NCI-H1105 (cell line): ENCODE measurements at places on chromosomes 5 and 9.

DNA sequence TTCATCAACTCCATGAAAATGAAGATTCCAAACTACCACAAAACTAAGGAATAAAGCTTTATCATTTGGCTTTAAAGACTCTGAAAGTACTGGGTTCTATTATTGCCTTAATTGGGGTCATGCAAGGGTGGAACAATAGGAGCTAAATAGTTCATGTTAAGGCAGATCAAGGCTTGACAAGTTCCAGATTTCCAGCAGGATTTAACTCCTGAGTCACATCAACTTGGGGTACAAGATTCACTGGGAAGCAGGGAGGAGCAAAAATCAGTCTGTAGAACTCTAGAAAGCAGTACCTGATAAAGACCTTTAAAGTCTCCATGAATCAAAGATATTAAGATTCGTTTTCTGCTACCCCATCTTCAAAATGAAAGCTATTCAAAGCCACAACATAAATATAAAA, 41.9 kb upstream of the GLRX start:
- no peak for DNase-seq

- DNase-seq, result no peak
These were observed 54.0 kb downstream of the WDR41 start for GRCh38 chr5:77438071-77438470.

DNA sequence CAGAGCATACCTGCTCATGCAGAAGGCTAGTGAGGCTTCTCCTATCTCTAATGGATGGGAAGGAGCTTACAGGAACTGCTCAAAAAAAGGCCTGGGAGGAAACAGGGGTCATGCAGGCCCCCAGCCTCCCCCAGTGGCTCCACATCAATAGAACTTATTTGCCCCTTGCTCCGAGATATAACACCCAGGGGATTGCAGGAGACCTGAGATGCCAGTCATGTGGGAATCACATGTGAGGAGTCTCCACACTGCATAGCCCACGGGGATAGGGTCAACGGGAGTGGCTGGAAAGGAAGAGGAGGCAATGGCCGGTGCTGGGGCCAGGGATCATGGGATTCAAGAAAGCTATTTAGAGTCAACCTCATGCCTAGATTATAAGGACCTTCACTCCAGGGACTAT, 76.2 kb downstream of the NRG2 start:
- no peak for DNase-seq

DNA sequence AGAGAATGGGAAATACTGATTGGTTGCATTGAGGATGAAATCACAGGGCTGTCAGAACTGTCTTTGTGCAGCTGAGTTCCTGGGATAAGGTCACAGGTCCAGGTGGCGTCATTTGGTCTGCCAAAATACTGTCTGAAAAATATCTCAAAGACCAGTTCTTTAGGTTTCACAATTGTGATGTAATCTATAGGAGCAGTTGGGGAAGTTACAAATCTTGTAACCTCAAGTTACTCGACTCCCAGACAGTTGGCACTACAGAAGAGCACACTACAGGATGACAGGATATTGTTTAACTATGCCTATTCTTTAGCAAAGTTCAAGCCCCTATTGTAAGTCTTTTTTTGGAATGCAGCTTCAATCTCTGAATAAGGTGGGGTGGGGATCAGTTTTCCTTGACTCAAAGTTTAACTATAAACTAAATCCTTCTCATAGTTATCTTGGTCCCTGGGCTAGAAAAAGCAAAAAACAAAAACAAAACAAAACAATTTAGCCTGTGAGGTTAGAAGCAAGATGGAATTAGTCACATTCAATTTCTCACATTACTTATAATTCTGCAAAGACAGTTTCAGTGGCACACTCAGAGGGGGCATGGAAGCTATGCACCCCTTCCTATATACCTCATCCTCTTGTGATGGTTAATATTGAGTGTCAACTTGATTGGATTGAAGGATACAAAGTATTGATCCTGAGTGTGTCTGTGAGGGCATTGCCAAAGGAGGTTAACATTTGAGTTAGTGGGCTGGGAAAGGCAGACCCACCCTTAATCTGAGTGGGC, 276.0 kb downstream of the AUH start:
- DNase-seq, result no peak

- DNase-seq, result peak; percentile 23
These were observed 160.1 kb downstream of the GHR start for GRCh38 chr5:42583322-42583721.

- no peak for DNase-seq
These were observed 13.6 kb downstream of the PDE6A start for GRCh38 chr5:149930749-149931574.

GRCh38 chr9:92934321-92934720, 13.0 kb upstream of the FGD3 start:
- no peak for DNase-seq

- DNase-seq, result no peak
These were observed 95.6 kb downstream of the RXRA start for GRCh38 chr9:134421888-134422287.

GRCh38 chr5:168420461-168420860, 65.8 kb upstream of the RARS1 start:
- no peak for DNase-seq

- no peak for DNase-seq
These were observed 82.0 kb upstream of the TRIO start for GRCh38 chr5:14061106-14061505.

- DNase-seq, result no peak
These were observed 459.1 kb downstream of the EBF1 start for GRCh38 chr5:158640593-158640980.

DNA sequence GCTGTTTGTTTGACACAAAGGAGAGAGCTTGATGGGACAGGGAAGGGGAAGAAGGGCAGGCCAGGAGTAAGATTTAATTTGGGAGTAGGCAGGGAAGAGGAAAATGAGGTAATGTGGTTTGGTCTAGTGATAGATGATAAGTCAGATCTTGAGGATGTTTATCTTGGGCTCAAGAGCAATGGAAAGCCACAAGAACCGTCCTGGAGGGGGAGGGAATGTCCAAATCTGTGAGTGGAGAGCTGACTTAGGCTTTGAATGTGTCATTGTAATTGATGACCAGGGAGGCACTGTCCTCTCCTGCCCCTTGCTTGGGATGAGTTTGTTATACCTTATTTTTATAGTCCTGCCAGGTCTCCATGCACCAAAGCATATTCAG, 37.5 kb downstream of the MAMDC2 start:
- no peak for DNase-seq

GRCh38 chr5:137115152-137115551, 384.0 kb downstream of the SPOCK1 start:
- DNase-seq, result no peak

DNA sequence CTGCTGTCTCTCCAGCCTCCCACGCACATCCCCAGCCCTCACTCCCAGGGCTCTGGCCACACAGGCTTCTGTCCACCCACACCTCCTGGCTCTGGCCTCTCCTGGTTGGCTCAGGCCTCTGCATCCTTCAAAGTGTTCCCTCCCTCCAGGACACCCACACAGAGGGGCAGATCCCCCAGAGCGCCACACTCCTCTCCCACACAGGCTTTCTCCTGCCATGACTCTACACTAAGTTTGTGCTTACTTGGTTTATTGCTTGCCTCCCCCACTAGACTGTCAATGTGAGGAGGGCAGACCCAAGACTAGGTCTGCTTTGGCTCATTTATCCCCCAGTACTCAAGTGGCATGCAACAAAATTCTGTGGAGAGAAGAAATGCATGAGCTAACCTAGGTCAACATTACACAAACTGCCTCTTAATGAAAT, 67.0 kb upstream of the SPOCK1 start:
- DNase-seq, result no peak

DNA sequence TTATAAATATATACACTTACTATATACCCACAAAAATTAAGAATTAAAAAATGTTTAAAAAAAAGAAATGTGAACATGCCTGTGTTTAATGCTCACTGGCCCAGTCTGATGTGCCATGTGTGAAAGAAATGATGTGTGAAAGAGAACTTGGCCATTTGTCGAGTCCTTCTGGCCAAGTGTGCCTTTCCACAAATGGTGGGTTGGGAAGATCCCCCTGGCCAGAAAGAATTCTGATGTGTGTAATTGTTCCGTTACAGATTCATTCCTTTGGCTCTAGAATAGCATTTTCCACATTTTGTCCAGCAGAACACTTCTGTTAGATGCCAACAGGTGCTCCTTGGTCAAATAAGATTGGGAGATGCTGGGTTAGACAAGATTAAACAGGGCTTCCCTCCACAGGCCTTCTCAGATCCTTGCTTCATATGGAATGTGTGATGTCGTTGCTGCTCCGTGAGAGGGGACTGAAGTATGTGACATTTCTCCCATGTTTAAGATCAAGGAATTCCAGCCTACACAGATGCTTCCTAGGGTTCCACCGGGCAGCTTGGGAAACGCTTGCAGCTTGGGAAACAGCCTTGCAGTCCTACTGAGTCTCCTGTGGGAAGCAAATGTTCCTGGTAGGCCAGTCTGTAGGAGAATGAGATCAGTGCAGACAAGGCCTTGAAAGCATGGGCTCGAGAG, 32.1 kb downstream of the GDNF start:
- DNase-seq, result no peak

- no peak for DNase-seq
These were observed 449.9 kb downstream of the PRELID2 start for GRCh38 chr5:145385276-145385675.

- DNase-seq, result no peak
These were observed 1.6 kb upstream of the NIPSNAP3A start for GRCh38 chr9:104745852-104746251.

- no peak for DNase-seq
These were observed 165.7 kb upstream of the SMC2 start for GRCh38 chr9:103928442-103928841.

DNA sequence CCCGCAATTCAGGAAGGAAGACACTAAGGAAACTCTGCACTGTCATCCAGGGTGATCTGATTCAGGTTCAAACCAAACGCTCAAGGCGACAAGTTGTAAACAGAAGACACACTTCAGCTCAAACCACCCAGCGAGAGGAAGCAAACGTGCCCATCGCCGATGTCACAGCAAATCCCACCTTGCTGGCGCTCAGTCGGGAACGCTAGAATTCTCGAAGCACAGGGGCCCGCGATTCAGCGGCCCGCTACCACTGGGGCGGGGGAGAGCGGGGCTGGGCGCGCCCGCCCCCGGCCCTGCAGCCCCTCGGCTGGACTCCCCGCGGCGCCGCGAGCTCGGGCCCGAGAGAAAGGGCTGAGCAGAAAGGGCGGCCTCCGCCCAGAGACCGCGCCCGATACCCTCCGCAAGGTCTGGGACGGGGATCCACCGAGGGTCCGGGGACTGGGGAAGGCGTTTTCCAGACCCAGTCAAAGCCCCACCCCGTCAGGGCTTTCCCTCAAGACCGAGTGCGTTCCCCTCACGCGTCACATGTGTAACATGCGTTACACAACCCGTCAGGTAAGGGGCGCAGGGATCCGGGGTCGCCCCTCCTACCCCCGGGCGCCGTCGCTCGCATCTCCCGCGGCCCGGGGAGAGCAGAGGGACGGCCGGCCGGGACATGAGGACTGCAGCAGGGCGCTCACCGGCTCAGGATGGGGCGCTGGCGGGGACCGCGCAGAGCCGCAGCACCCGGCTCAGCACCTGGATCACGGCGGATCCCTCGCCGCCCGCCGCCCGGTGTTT, 469 bp downstream of the AGTPBP1 start:
- peak; percentile 50 for DNase-seq

DNA sequence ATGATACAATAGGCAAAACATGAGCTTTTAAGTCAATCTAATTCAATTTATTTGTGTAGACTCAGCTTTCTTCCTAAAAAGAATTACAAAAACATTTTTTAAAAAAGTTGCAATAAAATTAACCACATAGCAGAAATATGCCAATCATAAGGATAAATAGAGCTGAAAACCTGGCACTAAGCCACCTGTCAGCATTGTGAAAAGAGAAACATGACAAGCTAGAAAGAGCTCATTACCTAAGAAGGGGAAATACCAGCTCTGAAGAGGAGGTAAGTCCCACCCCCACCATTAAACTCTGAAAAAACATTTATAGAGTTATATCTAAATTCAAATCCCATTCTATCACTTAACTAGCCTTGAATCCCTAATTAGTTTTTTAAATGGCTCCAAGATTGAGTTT, 372.9 kb downstream of the OSTF1 start:
- DNase-seq, result peak; percentile 31

GRCh38 chr9:78549711-78550110, 252.8 kb downstream of the PSAT1 start:
- DNase-seq, result no peak

DNA sequence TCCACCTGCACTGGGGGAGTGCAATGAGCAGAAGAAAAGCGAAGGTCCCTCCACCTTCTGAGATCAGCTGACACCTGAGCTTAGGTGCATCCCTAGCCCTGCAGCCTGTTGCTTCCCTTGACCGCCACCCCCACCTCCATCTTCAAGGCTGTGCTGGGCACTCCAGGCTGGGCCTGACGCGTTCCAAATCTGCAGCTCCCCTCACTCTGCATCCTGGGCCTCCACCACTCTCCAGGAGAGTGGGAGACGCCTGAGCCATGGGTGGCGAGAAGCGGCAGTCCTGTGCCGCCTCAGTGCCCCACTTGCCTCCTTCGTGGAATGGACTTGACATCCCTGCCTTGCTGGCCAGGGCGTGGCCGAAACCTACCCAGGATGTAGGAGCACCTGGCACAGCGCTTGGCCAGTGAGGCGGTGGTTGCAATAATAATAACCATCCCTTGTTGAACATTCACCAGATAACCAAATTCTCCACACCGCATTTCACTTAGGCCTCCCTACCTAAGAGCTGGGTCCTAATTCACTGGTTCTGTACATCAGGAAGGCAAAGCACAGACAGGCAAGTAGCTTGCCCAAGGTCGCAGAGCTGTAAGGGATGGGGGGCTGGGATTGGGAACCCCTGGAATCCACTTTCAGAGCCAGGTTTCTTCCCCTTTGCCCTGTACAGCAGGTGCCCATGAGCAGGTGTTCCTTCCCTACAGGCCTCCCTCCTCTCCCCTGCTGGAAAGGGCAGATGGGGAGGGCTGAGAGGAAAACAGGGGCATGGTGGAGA, 11.7 kb downstream of the B4GALT7 start:
- no peak for DNase-seq

GRCh38 chr9:13648676-13649075, 369.2 kb upstream of the MPDZ start:
- DNase-seq, result no peak

DNA sequence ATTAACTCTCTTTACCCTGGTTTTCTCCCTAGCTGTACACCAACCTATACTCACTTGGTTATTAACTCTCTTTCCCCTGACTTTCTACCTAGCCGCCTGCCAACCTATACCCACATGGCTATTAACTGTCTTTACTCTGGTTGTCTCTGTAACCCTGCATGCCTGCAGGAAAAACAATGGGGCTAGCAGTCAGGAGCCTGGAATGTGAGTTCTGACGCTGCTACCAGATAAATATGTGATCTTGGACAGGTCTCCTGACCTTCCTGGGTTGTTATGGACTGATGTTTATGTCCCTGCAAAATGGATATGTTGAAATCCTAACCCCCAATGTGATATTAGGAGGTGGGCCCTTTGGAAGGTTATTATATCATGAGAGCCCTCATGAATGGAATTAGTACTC, 119.2 kb downstream of the SMARCA2 start:
- DNase-seq, result no peak

- no peak for DNase-seq
These were observed 53.2 kb upstream of the ITGA1 start for GRCh38 chr5:52734557-52734956.

- DNase-seq, result no peak
These were observed 78.3 kb downstream of the PARP8 start for GRCh38 chr5:50744776-50745175.

GRCh38 chr9:33475357-33475756, 1.6 kb upstream of the NOL6 start:
- DNase-seq, result no peak
